ENCODE measurements at places on chromosomes 1 and 21. TPM values are rescaled to one million over a fixed set of nuclear protein-coding genes. Genes with fewer than 3 reads are reported as not detected.

Gene AJAP1
- 0.44 TPM for total RNA-seq

Gene CLDN19
- total RNA-seq = not detected

Gene NHLH1
- total RNA-seq = 0.15 TPM

Gene OSBPL9
- 213 TPM for total RNA-seq

Gene SMCP
- not detected for total RNA-seq

Gene RGS18
- 2.0 TPM for total RNA-seq

Gene GPR52
- 5.9 TPM for total RNA-seq

Gene NCDN
- total RNA-seq = 22.3 TPM

Gene CFHR5
- total RNA-seq = not detected
